ENCODE measurements at places on chromosomes 12 and 14. TPM values are rescaled to one million over a fixed set of nuclear protein-coding genes. Genes with fewer than 3 reads are reported as not detected.

DNA sequence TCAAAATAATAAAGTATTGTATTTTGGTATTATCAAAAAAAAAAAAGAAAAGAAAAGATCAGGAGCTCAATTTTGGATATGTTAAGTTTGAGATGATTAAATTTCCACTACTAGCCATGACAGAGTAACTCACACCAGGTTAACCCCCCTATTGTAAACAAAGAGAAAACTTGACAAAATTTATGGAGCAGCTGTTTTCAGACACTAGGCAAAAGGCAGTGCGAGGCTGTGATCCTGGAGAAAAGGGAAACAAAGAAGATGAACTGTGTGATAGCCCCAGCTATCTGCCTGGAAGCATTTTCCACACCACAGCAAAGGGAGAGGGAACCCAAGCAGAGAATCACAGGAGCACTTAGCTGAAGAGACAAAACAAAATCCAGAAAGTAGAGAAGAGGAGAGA lies 145.0 kb downstream of the KIF21A start:
- no peak for DNase-seq

DNA sequence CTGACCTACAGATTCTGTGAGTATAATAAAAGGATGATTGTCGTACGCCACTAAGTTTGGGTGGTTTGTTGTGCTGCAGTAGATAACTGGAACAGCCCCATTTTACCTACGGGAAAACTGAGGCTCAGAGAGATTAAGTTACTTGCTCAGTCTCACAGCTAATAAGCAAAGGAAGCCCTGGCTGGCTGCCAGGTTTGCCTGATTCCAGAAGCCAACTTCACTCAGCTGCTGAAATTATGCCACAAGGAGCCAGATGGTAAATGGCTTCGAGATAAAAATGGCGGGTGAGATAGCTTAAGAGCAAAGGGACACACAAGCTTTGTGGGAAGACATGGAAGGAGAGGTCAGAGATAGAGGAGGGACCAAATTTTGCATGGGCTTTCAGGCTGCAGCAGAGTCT lies 191.5 kb upstream of the NOS1 start:
- DNase-seq = no peak

DNA sequence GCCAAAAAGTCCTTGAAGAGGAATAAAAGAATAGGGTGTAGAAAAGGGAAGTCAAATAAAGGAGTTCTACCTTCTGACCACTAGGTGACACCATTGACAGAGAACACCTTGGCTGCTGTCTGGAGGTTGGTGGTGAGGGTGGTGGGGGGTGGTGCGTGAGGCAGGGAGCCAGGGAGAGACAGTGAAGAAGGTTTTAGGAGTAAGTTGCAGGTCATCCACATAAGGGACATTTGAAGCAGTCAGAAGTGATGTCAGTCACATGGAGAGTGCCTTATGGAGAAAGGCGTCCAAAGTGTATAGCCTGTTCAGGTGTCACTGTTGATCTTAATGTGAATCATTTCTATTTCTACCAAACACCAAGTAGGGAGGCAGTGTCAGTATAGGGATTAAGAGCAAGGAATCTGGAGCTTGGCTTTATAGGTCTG lies 279.3 kb upstream of the DDHD1 start:
- DNase-seq = no peak

DNA sequence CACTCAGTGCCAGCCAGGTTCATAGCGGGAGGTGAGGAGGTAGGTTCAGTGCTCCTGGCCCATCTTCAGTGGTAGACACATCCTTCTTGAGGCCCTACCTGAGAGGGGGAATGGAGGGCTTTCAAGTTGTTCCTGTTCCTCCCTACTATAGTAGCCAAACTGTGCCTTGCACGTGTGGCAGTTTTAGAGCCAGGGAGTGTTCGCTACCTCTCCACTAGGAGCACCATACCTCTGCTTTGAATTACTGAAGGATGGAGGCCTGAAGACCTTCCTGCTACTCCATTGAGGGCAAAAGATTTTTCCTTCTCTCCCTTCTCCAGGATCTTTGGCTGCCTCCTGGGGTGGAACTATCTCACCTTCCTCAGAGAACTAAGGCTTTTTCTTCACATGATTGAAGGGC lies 5.9 kb upstream of the ALG10 start:
- no peak for DNase-seq

DNA sequence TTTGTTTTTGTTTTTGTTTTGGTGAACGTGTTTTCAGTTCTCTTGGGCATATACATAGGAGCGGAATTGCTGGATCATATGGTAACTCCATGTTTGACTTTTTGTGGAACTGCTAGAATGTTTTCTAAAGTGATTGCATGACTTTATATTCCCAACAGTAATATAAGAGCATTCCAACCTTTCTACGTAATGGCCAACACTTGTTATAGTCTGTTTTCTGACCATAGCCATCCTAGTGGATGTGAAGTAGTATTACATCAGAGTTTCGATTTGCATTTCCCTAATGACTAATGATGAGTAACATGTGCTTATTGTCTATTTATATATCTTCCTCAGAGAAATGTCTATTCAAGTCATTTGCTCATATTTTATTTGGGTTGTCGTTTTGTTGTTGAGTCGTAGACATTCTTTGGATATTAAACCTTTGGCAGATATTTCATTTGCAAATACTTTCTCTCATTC lies 268.7 kb downstream of the AEBP2 start:
- no peak for DNase-seq

CABP1 gene
- total RNA-seq = 0.19 TPM

- no peak for DNase-seq
These were observed 137.9 kb downstream of the BTG1 start for GRCh38 chr12:92007787-92008186.

DNA sequence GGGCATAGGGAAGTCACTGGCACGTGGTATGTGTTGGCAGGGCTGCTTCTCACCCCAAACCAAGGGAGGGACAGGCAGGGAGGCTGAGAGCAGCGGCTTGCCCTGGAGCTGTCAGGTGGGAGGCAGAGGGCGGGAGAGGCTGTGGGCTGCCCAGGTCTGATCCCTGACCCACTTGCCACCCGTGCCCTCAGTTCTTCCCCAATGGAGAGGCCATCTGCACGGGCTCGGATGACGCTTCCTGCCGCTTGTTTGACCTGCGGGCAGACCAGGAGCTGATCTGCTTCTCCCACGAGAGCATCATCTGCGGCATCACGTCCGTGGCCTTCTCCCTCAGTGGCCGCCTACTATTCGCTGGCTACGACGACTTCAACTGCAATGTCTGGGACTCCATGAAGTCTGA lies 4.7 kb downstream of the GNB3 start:
- DNase-seq = no peak

- no peak for DNase-seq
These were observed 16.0 kb downstream of the FIGNL2 start for GRCh38 chr12:51832354-51833107.

BEGAIN gene
- not detected for total RNA-seq

GRCh38 chr12:3164454-3165077 lies 87.4 kb downstream of the TSPAN9 start:
- no peak for DNase-seq

MFAP5 gene
- 27.7 TPM for total RNA-seq

DNA sequence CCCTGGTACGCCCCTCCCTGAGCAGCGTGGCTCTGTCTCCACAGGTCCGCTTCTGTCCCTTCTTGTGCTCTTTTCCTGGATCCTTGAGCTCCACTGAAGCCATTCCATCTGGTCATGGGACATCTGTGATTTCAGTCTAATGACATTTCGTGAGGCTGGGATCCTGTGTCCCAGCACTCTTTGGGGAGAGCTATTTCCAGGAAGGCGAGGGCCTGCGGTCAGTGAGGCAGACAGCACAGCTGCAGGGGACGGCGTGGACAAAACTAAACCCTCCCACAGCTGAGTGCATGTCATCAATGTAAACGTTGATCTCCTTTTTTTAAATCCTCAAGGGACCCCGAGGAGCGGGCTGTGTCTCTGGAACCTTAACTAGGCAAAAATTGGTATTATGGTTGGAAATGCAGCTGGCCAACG lies 127.7 kb downstream of the DACT1 start:
- no peak for DNase-seq

ANKRD33 gene
- total RNA-seq = not detected

RGS6 gene
- total RNA-seq = 0.06 TPM

KRT4 gene
- 3,147 TPM for total RNA-seq

GZMB gene
- 7.8 TPM for total RNA-seq

DIO2 gene
- 132 TPM for total RNA-seq

- DNase-seq = no peak
These were observed 3.6 kb downstream of the FGD4 start for GRCh38 chr12:32402946-32403345.

DNA sequence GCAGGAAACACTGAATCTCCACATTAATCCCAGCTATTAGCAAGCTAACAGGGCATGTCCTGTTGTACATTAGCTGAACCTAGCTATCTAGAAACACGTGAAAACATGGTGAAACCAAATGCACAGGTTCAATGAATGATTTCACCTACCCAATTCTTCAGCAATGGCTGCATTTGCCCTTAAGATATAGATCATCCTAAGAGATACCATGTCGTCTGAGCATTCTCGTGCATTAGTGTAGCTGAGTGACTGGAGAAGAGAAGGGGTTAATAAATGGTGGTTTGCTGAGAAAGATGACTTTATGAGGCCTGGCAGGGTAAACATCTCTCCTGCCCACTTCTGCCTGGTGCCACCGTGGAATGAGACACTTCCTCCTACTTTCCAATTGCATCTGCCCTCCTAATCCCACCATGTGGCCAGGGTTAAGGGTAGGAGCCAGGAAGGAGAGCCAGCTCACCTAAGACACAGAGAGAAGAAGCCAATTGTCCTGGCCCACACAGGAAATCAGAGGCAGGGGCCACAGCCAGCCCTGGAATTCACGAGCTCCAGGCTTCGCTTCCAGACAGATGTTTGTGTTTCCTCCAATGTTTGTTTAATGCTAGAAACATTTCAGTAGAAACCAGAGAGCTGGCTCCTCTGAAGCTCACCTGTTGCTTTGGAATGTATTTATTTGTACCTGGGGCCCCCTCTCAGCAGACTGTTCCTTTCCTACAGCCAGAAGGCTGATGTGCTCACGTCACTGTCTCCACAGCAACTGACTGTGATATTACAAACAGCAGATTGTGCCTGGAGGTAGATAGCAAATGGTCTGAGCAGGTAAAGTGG lies 126.0 kb upstream of the PARP11 start:
- DNase-seq = no peak

- DNase-seq = no peak
These were observed 30.0 kb downstream of the TMEM132D start for GRCh38 chr12:129873833-129874208.

DNA sequence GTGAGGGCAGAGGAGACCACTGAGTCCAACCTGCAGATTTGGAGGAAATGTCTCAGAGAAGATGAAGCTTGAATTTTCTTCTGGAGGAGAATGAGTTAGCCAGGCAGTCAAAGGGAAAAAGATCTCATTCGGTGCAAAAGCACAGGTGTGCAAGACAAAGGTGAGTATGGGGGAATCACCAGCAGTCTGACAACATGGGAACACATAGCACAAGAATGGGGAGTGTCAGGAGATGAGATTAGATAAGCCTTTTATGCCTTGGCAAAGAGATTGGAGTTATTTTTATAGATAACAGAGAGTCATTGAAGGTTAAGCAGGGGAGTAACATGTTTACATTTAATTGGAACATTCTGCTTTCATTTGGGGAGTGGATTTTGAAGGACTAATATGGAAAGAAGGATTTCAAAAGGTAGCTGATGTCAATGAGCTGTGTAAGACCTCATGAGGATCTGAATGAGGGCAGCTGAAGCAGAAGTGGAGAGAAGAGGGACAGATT lies 171.3 kb upstream of the NTF3 start:
- DNase-seq = no peak

DNA sequence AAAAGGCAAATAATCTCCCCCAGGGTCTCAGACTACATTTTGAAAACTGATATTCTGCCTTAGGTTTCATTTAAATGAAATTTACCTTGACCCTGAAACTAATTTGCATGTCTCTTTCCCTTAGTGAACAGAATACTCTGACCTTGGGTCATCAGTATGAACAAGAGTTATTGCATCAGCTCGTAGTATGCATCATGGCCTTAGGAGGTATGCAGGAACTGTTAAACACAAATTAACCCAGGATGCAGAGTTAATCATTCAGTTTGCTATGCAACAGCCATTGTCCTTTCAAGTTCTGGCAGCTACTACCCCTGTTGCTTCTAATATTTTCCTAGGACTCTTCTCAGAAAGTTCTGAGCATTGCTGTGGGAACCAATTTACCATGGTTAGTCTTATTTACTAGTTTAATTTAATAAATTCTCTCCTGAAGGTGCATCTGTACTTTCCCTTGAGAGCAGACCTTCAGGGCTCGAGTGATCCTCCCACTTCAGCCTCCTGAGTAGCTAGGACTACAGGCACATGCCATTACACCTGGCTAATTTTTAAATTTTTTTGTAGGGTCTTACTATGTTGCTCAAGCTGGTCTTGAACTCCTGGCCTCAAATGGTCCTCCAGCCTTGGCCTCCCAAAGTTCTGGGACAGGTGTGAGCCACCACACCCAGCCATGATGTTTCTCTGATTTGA lies 126.7 kb downstream of the TTC6 start:
- DNase-seq = no peak

Data from esophagus squamous epithelium (tissue), 5 donors.